NCI-H345 (cell line): ENCODE measurements at places on chromosomes 2 and 18.

GRCh38 chr2:144449028-144449406, 70.9 kb downstream of the ZEB2 start:
- no peak for DNase-seq

DNA sequence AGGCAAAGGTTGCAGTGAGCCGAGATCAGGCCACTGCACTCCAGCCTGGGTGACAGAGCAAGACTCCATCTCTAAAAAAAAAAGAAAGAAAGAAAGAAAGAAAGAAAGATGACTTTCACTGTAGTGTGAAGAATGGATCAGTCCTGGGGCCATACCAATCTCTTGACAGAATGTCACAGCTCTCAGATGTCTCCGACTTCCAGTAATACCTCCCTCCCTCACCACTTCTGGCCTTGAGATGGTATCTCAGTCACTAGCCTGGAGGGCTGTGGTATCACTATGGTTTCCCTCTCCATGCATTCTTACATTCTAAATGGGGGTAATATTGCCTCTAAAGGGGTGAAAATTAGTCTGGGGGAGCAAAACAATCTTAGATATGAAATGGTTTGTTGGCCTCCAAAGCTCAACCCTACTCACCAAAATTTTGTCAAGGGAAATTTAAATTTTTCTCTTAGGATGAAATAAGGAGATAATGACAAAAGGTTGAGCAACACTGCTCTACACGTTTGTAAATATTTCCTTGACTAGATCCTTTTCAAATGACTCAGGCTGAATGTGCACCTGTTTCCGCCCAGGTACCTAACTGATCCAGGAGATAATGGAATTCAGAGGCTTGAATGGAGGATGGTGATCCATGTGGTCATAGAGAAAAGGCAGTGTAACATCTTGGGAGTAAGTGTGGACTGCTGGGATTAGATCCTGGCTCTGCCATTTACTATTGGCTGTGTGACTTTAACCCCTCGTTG, 19.9 kb upstream of the SPRED2 start:
- no peak for DNase-seq

- DNase-seq: no peak
Measured at GRCh38 chr18:45567123-45567522, 48.2 kb upstream of the SLC14A2 start.

- DNase-seq: peak; percentile 5
Measured at GRCh38 chr2:231482806-231483391, 18.6 kb upstream of the NCL start.

GRCh38 chr2:73697606-73698005, 39.5 kb downstream of the TPRKB start:
- no peak for DNase-seq

GRCh38 chr18:11106894-11107293, 42.5 kb downstream of the PIEZO2 start:
- DNase-seq: no peak

DNA sequence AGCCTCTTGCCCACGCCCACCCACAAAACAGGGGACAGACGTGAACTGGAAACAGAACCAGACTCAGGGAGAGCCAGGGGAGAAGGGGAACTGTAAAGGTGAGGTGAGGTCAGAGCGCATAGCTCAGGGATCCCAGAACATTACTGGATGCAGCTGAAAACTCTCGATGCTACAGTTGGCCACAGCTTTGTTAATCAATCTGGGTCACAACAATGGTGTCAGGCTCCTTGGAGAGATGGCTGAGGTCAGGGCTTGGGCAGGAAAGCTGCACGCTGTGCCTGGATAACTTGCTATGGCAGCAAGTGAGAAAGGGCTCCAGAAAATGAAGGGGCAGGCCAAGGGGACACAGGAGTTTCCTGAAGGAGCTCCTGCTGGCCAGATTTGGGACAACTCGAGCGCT, 263.3 kb downstream of the TFCP2L1 start:
- no peak for DNase-seq

DNA sequence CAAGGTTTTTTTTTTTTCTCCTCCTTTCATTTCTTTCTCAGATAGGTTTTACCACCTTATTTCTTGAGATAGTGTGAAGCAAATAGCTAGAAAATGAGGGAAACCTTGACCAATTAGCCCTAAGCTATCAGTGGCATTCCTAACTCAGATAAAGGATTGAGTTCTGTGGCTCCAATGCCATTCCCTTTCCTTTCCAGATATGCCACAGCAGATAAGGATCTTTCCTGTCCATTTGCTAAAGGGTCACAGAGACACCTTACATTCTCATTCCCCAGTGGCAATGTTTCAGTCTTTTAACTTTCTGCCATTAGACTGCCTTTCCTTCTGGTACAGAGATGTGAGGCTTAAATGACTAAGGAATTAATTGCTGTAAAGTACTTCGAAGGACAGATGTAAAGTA, 81.7 kb downstream of the MGAT5 start:
- DNase-seq: no peak

- no peak for DNase-seq
Measured at GRCh38 chr2:99695944-99696253, 206.1 kb upstream of the REV1 start.

DNA sequence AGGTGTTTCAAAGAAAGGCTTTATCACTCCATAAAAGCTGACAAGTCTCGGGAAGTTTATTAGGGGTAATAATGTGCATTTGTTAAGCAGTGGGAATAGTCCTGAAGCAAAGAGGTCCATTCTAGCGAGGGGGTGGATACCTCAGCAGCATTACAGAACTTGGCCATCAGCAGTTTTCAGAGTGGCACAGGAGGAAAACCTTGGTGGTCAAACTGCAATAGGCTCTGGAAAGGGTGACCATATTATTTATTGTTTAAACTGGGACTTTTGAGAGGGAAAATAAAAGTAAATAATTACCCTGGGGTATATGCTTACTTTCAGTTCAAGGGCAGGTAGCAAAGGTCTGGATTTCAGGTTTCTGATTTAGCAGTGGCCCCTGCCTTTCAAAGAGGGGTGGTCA, 115.5 kb upstream of the KLHL14 start:
- DNase-seq: no peak

GRCh38 chr18:55857409-55857808, 269.4 kb upstream of the TCF4 start:
- no peak for DNase-seq

DNA sequence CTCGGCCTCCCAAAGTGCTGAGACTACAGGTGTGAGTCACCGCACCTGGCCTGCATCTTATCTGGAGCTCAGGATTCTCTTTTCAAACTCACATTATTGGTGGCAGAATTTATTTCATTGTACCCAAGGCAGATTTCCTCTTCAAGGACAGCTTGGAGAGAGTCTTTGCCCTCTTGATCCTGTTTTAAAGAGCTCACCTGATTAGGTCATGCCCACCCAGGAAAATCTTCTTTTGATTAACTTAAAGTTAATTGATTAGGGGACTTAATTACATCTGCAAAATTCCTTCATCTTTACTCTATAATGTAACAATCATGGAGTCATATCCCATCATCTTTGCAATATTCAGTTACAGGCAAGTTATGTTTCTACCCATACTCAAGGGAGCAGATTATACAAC, 346.4 kb downstream of the EPHA4 start:
- DNase-seq: no peak

DNA sequence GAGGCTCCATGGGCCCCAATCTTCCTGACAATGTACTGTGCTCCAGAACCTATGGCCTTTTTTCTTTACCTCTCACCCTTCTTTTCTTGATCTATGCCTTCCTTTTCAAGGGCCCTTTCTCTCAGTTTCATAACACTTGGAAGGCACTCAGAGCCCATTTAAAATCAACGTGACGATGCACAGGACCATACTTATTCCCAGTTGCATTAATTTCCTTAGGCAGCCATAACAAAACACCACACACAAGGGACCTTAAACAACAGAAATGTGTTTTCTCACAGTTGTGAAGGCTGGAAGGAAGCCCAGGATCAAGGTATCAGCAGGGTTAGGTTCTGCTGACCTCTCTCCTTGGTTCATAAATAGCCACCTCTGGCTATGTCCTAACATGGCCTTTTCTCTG, 414.0 kb upstream of the TNP1 start:
- no peak for DNase-seq

DNA sequence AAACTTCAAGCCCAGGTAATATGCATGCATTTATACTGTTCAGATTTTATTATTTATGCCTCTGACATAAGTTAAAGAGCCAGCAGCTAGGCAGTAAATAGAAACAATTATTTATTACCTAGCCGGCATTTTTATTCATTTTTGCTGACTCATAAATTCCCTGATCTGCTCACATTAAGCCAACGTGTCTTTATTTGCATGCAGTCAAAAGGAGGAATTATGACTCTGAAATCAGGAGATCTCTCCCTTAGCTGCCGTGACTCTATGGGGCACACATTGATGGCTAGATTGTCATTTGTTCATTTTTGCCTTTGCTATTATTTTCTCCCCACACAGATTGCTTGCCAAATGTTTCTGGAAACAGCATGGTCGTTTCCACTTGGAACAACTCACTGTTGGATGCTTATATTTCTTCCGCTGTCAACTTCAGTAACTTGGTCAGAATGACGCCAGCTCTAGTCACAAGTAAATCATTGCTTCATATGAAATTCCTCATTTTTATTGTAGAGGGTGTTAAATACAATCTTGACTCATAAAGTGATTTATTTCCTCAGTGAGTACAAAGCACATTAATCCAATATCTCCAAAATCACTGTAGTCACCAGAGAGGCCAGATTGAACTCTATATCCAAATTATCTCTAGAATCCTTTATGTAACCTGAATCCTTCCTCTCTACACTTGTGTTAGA, 15.9 kb upstream of the ZBTB14 start:
- DNase-seq: no peak

GRCh38 chr2:160576054-160576499, 82.5 kb upstream of the RBMS1 start:
- no peak for DNase-seq

DNA sequence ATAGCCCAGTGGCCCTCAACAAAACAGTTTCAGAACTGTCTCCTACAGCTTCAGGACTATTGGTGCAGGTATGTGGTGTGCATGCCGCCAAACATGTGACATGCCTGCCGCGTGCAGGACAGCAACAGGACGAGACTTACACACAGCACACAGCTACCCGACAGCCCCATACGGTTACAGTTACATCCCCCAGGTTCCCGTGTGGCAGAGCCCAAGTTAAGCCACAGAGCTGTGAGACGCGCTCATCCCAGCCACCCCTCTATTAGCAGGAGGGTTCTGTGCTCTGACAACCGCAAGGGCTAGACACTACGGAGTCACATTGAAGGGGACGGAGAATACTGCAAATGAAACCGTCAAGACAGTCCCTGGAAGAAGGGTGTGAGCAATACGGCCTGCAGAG, 16.4 kb upstream of the TUBB6 start:
- DNase-seq: no peak

GRCh38 chr2:53913721-53914120, 54.0 kb upstream of the GPR75 start:
- DNase-seq: no peak

GRCh38 chr2:100339823-100340222, 17.5 kb upstream of the LONRF2 start:
- DNase-seq: peak; percentile 3

GRCh38 chr2:167005096-167005495, 116.8 kb downstream of the XIRP2 start:
- no peak for DNase-seq

GRCh38 chr2:65545837-65546805, 113.7 kb upstream of the SPRED2 start:
- no peak for DNase-seq

DNA sequence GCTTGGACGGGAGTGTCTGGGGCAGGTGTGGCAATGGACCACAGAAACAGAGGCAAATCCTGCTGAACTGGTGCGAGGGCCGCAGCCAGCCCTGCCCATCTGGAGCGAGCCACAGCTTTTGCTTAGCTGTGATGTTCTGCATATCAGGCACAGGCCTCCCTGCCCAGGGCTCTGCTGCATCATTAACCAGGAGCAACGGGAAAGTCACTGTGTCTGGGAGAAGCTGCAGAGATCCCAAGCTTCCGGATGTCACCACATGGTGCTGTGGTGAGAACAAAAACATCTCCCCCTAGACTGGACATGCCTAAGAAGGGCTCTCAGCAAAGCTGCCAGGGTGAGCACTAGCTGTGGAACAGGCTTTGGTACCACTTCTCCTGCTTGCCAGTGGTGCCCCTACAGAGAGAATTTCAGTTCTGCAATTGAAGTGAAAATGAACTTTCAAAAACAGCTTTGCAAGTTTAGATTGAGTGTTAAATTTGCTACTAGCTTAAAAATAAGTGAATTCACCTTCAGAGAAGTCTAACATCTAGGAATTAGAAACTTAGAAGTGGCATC, 172.9 kb upstream of the MYT1L start:
- DNase-seq: no peak

DNA sequence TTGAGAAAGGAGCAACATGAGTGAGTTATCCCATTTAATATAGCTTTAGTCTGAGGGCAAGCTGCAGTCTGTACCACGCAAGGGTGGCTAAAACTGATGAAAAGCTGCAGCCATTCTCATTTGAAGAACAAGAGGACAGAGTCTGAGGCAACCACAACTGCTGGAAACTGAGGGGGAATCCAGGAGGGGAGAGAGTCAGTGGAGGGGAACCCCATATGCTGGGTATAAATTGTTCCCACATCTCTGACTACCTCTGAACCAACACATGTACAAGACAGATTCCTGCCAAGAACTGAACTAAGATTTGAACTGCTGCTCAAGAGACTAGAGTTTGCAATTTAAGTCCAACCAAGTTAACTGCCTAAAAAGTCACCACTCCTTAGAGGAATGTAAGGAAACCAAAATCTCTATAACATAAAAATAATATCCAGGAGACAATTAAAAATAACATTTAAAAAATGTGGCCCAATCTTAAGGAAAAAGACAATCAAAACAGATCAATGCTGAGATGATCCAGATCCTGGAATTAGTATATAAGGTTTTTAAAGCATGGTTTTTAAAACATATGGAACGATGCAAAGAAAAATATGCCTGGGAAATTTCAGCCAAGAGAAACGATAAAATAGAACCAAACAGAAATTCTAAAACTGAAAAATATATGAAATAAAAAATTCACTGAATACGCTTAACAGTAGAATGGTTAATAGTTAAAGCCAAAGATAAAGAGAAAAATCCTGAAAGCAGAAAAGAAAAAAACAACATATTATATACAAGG, 11.2 kb downstream of the CWC22 start:
- no peak for DNase-seq

DNA sequence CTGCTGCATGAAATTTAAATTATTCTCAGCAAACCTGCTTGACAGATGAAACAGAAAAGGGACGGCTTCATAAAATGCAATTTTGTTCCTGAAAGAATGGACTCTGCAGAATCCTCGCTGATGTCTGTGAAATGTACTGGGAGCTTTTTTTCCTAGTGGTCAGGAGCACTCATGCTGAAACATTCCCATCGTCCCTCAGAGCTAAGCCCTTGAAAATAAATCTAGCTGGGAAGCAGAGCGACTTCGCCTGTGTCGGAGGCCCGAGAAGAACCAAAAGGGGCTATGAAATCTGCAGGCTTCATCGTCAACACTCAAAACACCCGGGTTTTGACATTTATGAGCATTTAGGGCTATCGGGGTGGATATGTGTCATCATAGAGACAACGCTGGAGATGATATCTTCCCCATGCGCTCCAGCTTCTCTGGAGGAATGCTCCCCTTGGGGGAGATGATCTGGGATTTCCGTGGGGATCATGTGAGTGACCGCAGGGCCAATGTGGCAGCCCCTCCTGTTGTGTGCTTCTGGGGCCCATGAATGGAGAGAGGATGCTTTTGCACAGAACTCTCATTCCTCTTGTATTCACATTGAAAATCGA, 182.3 kb downstream of the KLHL29 start:
- DNase-seq: no peak

GRCh38 chr2:138182250-138182936, 218.1 kb downstream of the HNMT start:
- no peak for DNase-seq

GRCh38 chr18:41745166-41746049, 209.6 kb upstream of the PIK3C3 start:
- peak; percentile 71 for DNase-seq
